Stimulated activated naive CD8-positive, alpha-beta T cell treated with anti-CD3 and anti-CD28 coated beads, Interleukin-15, Interleukin-2, amounts not matched to agents 100 U/mL and 50 U/mL, for 24 hours (primary cell): ENCODE measurements at places on chromosomes 2 and 18.
A peak's percentile ranks its signal among the peaks of the same experiment; 100 is the strongest.

DNA sequence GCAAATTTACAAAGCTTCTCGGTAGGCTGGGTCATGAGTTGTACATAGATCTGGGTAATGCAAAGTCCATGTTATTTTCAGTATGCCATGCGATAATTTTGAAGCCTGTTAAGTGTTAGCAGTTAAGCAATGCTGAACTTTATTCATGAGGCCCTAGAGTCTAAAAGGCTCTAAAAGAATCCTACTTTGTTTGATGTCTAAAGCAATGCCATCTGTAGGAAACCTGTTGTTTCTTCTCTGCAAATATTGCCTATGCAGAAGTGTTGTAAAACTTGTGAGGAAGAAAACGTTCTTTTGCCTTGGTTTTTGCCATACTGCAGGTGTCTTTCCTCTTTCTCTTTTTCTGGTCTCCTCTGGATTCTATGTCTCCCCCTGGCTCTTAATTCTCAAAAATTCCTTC, 9.1 kb downstream of the ARHGAP15 start:
- no peak for DNase-seq

DNA sequence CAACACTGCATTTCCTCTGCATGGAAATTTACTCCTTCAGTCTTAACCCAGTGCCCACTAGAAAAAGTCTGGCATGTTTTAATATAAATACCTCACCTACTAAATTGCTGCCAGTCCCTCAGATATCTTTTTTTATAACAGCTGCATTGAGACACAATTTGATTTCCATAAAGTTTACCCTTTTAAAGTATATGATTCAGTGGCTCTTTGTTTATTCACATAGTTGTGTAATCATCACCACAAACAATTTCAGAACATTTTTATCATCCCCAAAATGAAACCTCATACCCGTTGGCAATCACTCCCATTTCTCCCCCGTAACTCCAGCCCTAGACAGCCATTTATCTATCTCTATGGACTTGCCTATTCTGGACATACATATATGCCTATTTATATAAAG, 17.0 kb upstream of the FRZB start:
- DNase-seq = no peak

DNA sequence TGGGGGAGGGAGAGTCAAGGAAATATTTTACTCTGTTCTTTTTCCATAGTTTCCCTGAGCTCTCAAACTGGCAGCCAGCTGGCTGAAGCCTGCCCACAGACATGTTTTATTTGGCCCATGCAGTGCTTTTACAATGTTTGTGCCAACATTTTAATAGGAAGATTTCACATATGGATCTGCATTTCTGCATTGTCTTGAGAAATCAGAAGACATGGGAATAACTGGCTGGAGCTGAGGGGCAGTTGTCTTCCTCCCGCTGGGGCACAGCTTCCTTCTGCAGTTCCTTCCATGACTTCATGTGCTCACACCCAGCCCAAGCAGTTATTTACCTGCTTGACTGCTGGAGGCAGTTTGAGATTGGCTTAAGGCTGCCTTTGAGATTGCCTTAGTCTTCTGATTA, 74.4 kb downstream of the PLCL1 start:
- no peak for DNase-seq

- DNase-seq = no peak
These were observed 103.5 kb downstream of the SMIM21 start for GRCh38 chr18:75323821-75324585.

GRCh38 chr18:58337686-58338085, 291.2 kb downstream of the ALPK2 start:
- no peak for DNase-seq

GRCh38 chr2:231425811-231426703, 30.5 kb downstream of the B3GNT7 start:
- DNase-seq = no peak

DNA sequence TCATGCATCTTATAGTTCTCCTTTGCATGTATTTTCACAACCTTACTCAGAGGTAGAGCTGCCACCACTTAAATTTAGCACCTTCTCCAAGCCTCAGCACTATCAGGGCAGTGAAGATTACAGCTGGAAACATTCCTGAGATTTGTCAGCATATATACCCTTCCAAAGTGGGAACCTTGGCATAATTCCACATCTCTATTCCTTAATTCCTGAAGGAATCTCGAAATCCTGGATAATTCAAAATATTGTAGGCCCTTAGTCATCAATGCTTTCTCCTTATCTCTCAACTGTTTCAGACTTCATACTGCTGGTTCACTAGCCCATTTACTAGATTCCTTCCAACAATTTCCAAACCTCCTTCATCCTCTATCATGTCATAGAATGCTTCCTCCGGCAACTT, 87.4 kb downstream of the ITSN2 start:
- DNase-seq = no peak

- no peak for DNase-seq
These were observed 119.1 kb downstream of the LYPD1 start for GRCh38 chr2:132550946-132551345.

DNA sequence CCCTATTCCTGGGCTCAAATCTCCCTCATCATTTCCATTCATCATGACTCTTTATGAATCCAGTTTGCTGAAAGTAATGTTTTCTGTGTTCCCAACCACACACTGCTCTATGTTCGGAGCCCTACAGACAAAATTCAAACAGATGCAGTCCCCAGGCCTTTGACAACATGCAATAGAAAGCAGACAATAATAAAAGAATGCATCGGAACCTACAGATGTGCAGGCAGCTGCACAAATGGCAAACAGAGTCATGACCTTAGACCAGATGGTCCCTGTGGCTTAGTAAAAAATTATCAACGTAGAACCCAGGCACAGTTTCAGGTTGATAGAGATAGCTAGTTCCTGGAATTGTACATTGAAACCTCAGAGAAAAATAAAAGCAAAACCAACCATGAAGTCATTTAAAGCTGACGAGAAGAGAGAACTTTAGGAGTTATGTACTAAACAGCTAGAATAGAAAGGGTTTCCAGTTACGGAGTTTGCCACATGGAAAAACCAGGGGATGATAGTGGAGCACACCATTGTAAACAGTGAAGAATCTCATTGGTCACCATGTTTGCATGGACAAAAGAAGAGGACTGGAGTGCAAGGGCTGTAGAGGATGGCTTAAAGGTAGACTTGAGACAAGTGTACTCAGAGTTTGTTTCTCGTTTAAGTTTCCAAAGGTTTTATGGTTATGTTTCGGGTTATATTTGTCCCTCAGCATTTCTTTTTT, 23.2 kb upstream of the ACVR1 start:
- no peak for DNase-seq

DNA sequence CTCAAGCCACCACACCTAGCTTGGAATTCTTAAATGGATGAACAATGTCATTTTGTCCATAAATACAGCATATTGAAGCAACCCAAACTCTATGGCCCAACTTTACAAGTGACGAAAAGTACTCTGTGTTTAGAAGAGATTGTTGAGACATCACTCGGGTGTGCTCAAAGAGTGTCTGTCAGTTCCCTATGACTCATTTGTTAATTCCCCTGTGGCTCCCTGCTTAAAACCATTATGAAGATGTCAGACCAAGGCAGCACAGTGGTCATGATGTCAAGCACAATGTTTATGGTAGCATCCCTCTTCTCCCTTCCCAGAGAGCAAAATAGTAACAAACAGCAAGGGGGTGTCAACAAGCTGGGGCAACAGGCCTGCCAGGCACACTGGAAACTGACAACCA, 3.0 kb downstream of the LYG1 start:
- DNase-seq = no peak

DNA sequence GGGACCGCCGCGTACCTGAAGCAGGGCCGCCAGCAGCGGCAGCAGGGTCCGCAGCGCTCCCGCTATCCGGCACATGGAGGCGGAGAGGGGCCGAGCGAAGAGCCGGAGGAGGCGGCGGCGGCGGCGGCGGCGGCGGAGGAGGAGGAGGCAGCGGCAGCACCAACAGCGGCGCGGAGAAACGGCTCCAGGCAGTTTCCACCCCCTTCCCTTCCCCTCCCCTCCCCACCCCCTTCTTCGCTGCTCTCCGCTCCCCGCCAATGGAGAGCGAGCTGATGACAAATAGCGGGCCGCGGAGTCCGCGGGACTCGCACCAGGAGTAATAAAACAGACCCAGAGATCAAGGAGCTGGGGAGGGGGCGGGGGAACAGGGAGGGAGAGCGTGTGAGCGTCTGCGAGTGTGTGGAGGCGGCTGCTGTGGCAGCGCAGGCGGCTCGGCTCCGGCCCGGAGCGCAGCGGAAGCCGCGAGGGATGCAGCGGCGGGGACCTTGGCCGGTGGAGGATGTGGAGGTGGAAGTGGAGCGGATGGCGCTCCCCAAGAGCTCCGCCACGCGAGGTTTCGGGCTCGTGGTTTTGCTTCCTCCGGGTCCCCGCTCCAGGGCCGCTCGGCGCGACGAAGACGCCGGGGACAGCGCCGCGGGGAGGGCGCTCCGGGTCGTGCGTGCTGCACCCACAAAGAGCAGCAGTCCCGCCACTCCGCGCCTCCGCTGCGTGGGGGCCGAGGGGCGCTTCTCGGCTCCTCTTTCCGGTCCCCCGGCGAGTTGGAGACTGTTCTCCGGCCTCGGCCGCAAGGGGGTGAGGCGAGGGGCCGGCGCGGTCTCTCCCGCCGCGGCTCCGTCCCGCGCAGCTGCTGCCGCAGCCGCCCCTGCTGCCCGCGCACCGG, at the start of gene CDH2:
TSS of gene CDH2 (minus strand) at position 183 of the 880 bp plus-strand sequence. CDS start at position 75, 108 bp downstream.
- peak; percentile 16 for DNase-seq
